SK-N-MC (cell line): ENCODE measurements at places on chromosomes 12 and 14.

DNA sequence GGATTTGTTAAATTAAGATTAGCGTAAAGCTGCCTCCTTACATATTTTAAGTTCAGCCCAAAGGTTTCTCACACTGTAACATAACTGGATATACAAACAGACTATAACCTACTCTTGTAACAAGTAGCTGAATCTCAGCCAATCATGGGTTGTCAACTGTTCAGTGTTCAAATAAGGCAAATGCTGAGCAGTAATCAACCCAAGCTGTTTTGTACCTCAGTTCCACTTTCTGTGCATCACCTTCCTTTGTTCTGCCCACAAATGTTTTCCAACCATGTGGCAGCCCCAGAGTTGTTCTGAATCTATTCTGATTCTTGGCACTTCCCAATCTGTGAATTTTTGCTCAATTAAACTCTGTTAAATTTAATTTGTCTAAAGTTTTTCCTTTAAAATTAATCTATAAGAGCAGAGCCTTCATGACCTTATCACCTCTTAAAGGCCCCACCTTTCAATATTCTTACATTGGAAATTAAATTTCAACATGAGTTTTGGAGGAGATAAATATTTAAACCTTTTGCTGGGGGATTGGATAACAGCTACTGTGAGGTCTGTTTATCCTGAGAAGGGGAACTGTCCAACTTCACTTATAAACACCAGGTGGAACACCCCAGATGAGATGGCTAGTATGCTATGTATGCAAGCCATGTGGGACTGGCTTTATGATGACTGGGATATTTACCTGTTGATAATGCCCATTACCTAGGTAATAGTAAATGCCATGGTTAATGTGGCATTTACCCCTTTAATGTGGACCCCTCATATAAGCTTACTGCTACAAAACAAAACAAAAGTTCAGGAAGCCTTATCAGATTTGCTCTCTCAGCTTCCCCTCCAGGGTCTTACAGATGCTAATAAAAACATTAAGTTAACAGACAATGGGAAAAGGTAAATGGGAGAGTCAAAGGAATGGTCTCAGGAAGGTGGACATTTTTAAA, 42.2 kb upstream of the ARID2 start:
- no peak for DNase-seq

DNA sequence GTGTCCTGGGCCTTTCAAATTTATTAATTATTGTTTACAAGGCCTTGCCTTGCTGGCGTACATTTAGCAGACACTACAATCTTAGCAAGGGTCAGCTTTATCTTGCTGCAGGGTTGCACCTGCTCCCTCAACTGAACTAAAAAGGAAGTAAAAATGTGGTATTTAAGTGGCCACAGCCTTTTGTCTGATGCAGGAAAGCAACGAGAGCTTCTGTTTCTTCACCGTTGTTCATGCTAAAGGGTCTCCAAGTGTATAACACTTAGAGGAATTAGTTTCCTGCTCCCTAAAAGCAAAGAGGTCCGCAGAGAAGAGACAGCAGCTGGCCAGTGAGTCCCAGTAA, 62.8 kb upstream of the EGLN3 start:
- DNase-seq, result no peak

- no peak for DNase-seq
These were observed 4.3 kb downstream of the TTC6 start for GRCh38 chr14:37599507-37600368.

GRCh38 chr12:84811291-84811690, 101.3 kb downstream of the SLC6A15 start:
- DNase-seq, result no peak

GRCh38 chr14:55313480-55313879, 42.3 kb downstream of the FBXO34 start:
- DNase-seq, result no peak

- no peak for DNase-seq
These were observed 7.9 kb upstream of the PLEKHG6 start for GRCh38 chr12:6302621-6303020.

DNA sequence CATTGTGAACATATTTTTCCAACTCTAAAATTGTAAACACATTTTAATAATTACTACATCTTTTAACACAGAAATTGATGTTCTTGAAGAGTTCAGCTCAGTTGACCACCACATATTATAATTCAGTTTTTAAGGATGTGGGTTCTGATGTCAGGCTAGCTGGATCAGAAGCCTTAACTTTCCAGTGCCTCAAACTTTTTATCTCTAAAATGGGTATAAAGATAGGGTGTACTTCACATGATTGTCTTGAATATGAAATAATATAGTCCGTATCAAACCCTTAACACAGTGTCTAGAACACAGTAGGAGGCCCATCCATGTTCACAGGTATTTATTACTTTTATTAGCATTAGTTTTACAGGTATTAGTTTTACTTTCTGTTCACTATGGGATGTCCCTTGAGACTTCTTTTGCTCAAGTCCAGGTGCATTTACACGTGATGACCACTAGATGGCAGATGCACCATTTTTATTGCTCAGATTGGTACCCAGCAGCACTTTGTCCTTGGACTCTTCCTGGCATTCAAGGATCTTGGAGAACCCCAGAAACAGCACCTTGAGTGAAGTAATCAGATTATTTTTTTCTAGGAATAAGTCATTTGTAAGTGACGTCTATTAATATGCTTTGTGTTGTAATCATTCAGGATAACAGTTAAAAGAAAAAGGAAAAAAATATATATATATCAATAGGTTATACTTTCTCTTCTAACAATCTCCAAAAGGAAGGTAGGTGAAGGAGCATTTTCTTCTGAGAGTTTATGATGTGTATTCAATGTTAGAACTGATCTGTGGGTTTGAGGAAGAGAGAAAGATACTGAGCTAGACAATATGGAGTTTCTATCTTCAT, 580.2 kb downstream of the ETNK1 start:
- peak; percentile 20 for DNase-seq

- DNase-seq, result no peak
These were observed 209.1 kb downstream of the PAX9 start for GRCh38 chr14:36870776-36871175.

DNA sequence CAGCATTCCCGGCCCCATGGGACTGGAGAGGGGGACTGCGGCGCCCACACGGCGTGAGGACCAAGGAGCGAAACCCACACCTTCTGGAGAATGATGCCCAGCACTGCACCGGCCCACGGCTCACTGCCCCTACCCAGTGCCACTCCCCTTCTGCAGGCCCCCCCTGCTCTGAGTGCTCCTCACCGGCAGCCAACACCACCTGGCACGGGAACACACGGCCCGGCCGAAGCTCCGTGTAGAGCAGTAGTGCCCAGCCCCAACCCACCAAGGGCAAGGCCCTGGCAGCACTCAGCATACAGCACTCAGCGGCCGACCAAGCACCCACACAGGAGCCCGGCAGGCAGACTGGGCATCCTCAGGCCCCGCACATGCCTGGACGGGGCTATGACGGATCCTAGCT, 13.4 kb downstream of the BTBD6 start:
- DNase-seq, result no peak

DNA sequence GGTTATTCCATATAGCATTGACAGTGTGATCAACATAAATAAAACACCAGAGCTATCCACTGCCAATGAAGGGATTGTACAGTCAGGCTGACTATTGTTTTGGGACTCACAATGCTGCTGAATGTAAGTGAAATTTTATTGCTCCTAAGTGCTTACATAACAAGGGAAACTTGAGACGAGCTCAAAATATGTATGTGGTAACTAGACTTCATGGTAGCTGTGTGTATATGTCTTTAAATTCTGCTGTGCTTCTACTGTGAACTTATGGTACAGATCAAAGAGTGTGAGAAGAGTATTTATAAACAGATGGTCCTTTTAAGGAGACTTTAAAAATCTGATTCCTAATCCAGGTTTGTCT, 6.9 kb downstream of the FLRT2 start:
- no peak for DNase-seq

DNA sequence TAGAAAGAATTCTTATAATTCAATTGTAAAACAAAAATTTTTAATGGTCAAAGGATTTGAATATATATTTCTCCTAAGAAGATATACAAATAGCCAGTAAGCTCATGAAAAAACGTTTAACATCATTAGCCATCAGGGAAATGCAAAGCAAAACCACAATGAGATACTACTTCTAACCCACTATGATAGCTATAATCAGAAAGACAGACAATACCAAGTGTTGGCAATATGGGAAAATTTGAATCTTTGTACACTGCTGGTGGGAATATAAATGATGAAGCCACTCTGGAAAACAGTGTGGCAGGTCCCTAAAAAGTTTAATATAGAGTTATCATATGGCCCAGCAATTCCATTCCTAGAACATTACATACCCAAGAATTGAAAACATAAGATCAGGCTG, 25.4 kb downstream of the RALGAPA1 start:
- no peak for DNase-seq

GRCh38 chr14:24368562-24369252, 723 bp downstream of the NFATC4 start:
- DNase-seq, result no peak
